ENCODE measurements at places on chromosomes 4 and X. TPM values are rescaled to one million over a fixed set of nuclear protein-coding genes. Genes with fewer than 3 reads are reported as not detected.

DNA sequence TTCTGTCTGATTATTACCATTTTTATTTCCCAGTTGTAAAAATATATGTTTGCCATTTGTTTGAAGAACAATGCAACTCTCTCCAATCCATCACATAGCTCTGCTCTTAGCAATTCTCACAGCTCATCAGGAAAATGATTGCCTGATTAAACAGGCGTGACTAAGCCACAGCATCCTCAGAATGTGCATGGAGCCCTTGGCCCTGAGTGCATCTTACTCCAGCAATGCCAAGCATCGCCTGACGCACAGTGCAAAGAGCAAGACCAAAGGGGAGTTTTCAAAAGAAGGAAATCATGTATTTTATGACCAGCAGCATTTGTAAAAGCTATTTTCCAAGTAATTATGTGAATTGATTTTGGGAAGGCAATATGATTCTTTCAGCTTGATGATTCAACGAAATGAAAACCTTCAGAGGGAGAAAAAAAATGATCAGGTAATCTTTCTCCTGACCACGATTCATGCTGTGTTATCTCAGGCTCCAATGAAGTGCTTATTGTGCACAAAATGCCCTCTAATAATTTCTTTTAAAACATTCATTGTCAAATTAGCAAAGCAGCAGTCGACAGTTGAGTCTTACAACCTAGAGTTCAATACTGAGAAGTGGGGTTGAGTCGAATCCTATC, 138.0 kb upstream of the FAM9B start:
- no peak for DNase-seq

DNA sequence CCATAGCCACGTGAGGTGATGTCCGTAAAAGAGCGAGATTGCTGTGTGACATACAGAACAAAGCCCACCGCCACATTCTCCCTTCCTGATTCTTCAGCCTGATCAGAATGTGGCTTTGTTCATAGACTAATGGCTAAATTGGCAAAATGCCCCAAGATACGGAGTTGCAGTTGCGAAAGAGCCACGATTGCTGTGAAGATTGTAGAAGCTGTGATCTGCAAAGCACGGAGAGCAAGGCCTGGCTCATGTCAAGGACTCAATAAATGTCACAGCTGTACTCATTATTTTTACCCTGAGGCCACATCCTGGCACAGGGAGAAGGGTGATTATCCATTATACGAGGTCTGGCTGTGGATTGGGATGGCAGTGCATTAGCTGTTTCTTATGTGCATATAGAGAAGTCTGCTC, 34.2 kb downstream of the ARSD start:
- no peak for DNase-seq

GRCh38 chr4:40507977-40508376, 121.7 kb downstream of the RBM47 start:
- DNase-seq = no peak

DNA sequence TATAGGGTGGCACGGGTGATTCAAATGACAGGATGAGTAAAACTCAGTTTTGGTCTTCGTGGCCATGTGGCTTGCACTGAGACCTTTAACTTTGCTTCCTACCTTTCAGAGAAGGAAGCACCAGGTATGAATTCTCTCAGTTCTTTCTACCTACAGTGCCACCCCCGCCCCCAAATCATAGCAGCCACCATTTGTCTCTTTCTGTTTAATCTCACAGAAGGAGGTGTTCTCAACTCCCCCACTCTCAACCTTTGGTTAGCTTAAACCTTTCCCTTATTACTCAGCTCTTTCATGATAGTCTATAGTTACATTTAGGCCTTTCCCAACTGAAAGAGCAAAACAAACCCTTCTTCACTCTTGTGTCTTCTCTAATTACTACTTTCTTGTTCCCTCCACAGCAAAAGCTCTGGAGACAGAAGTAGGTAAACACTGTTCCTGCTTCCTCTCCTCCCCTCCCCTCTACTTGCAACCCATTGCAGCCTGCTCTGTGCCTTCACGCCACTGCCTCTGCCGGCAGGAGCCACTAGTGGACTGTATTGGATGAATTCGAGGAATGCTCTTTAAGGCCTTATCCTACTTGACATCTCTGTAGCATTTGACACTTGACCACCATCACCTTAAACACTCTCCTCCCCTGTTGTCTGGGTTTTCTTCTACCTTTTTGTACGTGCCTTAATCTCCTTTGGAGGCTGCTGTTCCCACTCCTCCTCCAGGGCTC, 123.7 kb downstream of the AFF1 start:
- no peak for DNase-seq

- DNase-seq = no peak
Observed at GRCh38 chrX:68079961-68080360, 353.3 kb downstream of the OPHN1 start.

GRCh38 chrX:9907645-9908387, 59.3 kb upstream of the CLDN34 start:
- no peak for DNase-seq

GRCh38 chr4:182324282-182324681, 81.1 kb downstream of the TENM3 start:
- no peak for DNase-seq

DNA sequence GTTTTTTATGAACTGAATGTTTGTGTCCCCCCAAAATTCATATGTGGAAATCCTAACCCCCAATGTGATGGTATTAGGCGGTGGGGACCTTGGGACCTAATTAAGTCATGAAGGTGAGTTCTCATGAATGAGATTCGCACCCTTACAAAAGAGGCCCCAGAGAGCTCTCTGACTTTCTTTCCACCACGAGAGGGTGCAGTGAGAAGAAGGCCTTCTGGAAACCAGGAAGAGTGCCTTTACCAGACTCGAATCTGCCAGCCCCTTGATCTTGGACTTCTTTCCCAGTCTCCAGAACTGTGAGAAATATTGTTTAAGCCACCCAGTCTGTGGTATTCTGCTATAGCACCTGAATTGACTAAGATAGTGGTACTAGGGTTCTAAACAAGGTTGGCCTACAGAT, 40.8 kb downstream of the STK26 start:
- DNase-seq = no peak

DNA sequence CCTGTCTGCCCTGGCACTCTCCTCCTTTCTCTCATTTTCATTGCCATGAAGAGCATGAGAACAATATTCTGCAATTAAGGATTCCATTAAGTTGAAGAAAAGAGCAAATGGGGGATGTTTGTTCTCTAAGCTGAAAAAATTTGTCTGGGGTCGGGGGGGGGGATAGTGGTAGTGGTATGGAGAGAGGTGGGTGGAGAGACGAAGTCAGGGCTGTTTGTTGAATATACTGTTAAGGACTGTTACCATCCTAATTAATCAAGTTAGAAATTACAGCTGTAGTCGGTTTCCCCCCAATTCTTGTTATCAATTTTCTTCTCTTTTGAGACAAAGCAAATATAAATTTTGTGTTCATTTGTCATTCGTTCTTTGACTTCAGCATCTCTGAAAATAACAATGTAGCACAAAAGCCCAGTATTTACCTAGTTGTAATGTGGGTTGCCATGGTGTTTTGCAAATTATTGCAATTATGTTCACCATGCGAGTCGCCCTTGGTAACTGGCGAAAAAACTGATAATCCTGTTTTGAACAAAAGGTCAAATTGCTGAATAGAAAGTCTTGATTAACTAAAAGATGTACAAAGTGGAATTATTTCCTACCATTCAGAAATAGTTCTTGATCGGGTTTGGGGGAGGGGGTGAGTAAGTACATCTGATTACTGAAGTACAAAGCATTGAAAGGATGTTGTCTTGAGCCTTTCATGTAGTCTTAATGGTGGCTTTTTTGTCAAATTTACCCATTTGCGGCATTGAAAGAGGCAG, 139.1 kb downstream of the ARX start:
- DNase-seq = no peak

DNA sequence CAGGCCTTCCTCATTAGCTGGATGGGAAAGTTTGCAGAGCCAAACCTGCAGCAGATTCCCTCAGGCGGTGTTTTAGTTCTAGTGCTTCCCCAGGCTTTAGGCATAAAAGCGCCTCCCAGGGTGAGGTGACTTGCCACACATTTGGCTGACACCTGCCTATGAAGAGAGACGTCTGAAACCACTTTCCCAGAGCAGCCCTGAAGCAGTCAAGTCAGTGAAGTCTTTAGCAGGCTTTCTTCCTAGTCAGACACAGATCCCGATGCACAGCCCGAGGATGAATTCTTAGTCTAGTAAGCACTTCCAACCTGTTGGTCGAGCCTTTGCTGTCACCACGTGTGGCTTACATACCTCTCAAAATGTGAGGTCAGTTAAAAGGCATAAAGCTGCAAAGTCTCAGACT, 484.1 kb downstream of the SMARCA1 start:
- DNase-seq = no peak

GRCh38 chr4:148676344-148676743, 234.1 kb upstream of the NR3C2 start:
- no peak for DNase-seq

DNA sequence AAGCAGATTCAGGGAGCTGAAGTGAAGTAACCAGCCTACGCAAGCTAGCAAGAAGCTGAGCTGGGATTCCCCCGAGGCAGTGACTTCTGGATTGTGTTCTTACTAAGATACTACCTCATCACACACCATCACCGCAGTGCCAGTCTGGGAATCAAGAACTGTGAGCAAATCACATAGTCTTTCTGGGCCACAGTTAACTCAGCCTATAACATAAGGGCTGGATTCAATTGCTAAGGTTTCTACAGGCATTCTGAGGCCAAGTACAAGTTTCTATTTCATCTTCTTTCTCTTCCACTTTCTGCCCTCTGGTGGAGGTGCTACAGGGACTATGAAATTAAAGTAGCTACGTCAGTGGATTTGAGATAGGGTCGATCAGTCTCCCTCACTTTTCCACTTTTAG, 1.4 kb upstream of the CORIN start:
- no peak for DNase-seq

- DNase-seq = no peak
Observed at GRCh38 chr4:4606321-4606720, 64.5 kb upstream of the STX18 start.

DNA sequence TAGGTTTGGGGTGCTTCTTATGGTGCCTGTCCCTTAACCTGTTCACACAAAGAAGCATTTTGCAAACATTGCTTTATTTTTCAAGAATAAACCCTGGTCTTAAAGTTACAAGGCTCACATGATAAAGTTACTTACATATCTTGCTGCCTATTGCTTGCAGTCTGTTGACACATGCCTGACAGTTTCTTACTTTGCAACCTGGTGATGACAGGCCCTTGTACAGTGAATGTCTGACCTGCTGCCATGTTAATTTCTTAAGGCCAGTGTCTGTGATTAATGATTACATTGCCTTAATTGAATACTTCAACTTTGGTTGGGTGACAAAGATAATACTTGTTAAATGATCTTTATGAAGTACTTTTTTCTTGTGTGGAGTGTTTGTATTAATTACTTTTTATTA, 49.9 kb downstream of the FIP1L1 start:
- no peak for DNase-seq

GRCh38 chrX:155514225-155514624, 55.8 kb upstream of the F8A3 start:
- no peak for DNase-seq

GRCh38 chr4:158739600-158739999, 16.4 kb upstream of the PPID start:
- DNase-seq = no peak

DNA sequence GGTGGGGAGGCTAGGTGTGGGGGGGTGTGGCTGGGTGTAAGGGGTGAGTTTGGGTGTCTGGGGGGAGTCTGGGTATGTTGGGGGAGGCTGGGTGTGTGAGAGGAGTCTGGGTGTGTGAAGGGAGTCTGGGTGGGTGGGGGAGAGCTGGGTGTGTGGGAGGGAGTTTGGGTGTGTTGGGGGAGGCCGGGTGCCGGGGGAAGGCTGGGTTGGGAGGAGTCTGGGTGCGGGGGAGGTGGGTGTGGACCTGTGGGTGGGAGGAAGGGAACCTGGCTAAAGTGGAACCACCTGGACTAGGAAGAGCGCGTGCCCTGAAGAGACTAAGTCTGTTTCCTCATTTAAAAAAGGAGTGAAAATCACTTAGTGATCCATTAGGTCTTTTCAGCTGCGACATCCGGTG, 18.3 kb downstream of the SPON2 start:
- no peak for DNase-seq

GRCh38 chr4:4387531-4388310, 819 bp downstream of the NSG1 start:
- DNase-seq = no peak

DNA sequence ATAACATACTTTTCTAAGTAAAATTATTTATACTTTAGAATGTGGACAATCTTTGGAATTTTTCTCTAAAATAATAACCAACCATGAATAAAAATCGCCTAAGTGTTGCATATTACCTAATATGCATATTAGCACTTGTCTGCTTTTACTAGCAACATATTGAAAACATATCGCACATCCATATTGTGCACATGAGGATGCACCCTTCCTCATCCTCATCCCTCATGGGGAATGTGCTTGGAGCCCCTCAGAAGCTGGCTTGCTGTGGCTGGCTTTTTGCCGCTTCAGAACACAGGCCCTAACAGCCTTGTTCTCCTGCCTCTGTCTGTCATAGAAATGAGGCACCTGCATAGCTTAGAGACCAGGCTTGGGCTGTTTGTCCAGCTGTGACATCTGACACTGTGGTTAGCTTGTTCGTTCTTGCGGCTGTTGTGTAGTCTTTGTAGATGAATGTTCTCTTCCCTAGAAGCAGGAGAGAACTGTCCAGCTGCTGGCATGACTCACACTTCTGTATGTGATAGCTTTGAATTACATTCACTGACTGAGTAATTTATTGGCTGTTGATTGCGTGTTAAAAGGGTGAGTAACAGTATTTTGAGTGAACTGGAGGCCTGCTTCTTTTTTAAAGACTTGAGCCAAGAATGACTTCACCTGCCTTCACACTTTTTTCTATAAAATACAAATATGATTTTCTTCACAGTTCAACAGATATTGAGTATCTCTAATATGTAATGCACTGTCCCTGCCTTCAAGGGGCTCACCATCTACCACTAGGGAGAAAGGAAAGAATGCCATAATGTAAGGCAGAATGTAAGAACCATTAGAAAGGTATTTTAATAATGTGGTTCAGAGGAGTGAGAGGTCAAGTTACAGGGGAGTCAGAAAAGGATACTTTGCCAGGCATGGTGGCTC, 81.9 kb downstream of the HMGB2 start:
- DNase-seq = no peak

DNA sequence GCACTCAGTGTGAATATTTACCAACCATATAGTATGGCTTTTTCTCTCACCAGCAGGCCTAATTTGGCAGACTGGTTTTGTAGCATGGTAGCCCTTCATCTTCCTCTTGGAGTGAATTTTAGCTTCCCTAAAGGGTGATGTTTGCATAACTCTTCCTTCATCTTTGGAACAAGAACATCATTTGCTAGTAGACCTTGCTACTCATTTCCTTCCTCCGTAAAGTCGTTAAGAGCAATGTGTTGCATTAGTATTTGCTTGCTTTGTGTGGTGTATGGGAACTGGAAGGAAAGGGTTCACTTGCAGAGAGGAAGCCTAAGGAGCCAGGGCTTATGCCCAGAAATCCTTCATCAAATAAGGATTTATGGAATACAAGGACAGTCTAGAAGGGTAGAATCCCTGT, 50.2 kb upstream of the PGRMC2 start:
- DNase-seq = no peak

- DNase-seq = no peak
Observed at GRCh38 chr4:186787536-186787935, 63.9 kb upstream of the FAT1 start.

The ARX gene
- not detected for total RNA-seq

The APLN gene
- 5.6 TPM for total RNA-seq

The WNK3 gene
- total RNA-seq = 1.2 TPM

The MAGEA10 gene
- total RNA-seq = not detected

The FGFR3 gene
- total RNA-seq = 0.90 TPM

The PAK3 gene
- 1.3 TPM for total RNA-seq

The ARSD gene
- total RNA-seq = 33.0 TPM

The RAPGEF2 gene
- 37.5 TPM for total RNA-seq

The MFAP3L gene
- total RNA-seq = 3.6 TPM

The ARSH gene
- total RNA-seq = not detected
